ENCODE measurements at places on chromosomes 3 and 15.

- DNase-seq = no peak
Measured at GRCh38 chr3:50661321-50661837, 13.3 kb upstream of the DOCK3 start.

DNA sequence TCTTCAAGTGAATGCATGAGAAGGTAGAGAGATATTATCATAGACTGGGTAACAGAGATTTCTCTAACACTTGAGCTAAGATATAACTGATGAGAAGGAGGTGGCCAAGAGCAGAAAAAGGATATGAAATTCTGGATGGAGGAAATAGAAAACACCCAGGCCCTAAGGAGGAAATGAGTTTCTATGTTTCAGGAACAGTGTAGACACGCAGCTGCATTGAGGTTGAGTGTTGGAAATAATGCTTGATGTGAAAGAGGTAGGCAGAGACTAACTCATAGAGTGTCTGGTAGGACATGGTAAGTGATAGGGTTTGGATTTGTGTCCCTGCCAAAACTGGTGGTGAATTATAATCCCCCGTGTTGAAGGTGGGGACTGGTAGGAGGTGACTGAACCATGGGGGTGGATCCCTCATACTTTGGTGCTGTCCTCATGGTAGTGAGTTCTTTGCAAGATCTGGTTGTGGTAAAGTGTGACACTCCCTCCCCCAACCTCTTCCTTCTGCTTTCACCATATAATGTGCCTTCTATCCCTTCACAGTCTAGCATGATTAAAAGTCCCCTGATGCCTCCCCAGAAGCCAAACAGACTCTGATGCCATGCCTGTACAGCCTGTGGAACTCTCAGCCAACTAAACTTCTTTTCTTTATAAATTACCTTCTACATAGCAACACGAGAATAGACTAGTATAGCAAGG, 787.3 kb downstream of the EDEM1 start:
- no peak for DNase-seq

- no peak for DNase-seq
Measured at GRCh38 chr3:79306934-79307570, 460.7 kb downstream of the ROBO1 start.

- DNase-seq = no peak
Measured at GRCh38 chr15:47813748-47814384, 96.6 kb downstream of the SEMA6D start.

DNA sequence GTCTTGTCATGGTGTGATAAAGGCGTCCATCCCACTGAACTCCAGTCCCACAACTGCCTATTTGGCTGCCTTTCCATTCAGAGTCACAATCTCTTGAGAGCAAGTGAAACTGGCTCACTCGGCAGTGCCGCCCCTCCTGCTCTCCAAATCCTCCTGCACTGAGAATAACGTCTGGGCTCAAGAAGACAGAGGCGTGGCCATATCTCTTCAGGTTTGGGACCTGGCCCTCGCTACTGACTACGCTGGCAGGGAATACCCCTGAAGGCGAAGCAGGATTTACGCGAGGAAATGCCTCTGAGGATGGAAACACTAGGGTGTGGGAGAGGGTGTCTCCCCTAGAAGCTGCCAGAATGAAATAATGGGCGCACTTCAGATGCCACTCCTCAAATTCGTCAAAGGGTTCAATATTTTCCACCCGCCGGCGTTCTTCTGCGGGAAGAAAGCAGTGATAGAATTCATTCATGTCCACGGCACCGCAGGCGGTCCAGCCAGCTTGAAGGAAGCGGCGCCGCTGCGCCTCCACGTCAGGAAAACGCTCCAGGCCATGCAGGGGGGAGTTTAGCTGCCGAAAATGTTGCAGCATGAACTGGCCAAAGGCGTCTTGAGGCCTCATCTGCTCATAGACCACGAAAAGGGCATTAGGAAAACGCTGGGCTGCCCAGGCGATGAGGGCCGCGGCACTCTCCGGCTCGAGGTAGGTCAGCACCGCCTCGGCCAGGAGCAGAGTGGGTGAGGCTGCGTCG, 985 bp downstream of the LCMT2 start:
- no peak for DNase-seq

DNA sequence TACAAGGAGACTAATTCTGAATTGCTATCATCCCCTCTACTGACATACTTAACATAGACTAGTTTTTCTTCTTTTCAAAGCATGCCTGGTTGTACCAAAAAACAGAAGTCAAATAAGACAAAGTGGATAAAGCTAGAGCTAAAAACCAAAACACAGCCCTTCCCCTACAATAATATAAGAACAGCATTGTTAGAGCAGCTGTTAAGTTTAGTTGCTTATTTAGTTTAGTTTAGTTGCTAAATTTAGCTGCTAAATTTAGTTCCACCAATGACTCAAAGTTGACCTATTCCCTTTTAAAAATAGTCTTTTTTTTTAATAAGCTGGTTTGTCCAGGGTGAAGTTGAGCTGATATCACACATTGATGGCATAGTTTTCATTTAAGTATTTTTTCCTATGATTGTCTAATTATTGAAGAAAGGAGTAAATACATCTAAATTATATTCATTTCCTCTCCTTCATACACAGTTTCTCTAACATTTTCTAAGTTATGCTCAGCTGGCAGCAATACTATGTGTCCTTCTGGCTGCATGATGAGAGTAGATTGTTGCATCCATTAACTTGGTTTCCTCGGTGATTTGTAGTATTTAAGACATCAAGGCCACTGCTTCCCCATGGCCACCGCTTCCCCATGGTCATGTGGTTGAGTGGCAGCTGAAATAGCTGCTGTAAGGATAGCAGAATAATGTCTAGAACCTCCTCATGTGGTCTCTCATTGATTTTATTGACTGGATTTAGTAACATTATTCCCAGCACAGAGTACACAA, 718.6 kb upstream of the NECTIN3 start:
- DNase-seq = no peak

DNA sequence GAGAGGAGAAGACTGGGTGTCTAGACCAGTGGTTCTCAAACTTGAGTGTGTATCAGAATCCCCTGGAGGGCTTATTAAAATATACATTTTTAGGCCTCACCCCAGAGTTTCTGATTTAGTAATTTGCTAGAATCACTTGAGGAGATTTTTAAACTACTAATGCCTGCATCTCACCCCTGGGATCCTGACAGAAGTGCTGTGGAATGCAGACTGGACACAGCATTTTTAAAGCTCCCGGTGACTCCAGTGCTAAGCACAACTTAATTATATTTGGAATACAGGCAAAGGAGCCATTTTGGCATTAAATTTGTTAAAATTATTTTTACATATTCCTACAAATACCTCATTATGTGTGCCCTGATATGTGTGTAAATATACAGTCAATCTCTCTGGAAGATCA, 26.7 kb upstream of the COL6A6 start:
- no peak for DNase-seq

Measured in effector memory CD4-positive, alpha-beta T cell (primary cell).